Panc1 (cell line): ENCODE measurements at places on chromosomes 12 and 14.

DNA sequence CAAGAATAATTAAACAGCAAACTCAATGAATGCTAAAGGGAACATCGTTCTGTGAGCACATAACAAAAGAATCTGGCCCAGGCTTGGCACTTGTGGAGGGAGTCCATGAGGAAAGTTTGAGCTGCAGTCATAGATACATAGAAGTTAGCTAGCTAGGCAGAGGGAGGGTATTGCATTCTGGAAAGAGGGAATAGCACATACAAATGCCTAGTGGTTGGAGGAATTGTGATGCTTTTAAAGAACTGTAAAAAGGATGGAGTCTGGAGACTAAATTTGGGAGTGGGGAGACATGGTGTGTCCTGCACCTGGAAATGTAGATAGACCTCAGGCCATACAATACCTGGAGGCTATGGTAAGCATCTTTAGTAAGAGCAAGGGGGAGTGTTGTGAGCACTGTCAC, 24.0 kb downstream of the SLC35E3 start:
- DNase-seq: no peak

GRCh38 chr12:50964432-50964831, 12.1 kb downstream of the HIGD1C start:
- DNase-seq: no peak

- DNase-seq: no peak
Observed at GRCh38 chr14:64081174-64081746, 212.9 kb downstream of the ESR2 start.

DNA sequence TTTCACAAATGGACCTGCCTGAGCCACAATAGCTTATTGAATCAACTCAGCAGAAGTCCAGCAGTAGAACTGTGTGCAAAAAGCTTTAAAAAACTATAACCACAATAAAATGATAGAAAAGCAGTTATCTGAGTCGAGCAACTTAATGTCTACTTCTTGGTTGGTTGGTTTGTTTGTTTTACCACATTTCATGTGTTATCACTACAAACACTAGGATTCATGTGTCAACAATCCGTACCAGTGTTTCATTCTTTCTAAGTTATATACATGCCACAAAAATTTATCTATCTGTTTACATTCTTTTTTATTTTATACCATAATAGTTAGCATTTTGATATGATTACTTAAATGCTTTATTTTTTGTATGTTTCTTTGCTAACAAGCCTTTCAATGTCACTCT, 339.0 kb downstream of the KCNH5 start:
- DNase-seq: no peak

DNA sequence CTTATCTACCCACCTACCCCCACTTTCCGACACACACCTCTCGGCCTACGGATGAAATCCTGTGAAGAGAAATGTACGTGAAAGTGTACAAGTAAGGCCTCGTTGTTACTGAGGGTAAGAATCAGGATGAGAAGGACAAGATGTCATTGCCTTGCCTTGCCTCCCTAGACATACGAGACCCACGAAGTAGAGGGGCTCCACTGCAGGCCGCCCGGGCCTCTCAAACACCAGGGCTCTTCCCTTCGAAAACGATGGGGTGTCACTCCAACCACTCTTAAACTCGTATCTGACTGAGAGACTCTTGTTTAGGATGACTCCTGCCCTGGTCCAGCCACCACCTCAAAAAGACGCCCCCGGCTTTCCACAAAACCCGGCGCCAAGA, 498 bp downstream of the RACGAP1 start:
- no peak for DNase-seq

- peak; percentile 45 for DNase-seq
Observed at GRCh38 chr12:38291160-38291559, 25.4 kb upstream of the ALG10B start.

DNA sequence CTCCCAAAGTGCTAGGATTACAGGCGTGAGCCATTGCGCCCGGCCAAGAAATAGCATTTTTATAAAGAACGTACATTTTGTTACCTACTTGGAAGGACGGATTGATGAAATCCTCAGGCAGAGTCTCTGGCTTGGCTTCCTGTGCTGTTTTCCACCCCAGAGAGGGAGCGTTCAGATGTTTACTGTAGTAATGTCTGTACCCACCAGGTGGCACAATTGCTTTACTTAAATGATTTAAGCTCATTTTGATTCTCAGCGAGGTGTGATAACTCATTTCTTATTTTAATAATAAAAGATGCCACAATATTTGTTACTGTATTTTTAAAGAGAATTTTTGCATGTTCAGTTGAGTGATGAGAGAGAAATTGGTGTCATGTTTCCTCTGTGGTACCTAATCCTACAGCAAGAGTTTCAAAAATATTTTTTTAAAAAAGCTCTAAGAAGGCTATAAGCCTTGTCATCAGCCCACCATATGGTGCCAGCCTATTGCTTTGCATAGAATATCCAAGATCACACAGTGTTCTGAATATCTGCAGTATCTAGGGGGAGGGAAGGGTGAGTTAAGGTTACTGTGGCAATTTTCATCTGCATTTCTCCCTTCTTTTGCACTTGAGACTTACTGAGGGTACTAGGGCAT, 82.6 kb upstream of the TRAF3 start:
- DNase-seq: peak; percentile 39
